ENCODE measurements at places on chromosomes 16 and 17.

GRCh38 chr17:27290916-27291598 lies 2.9 kb upstream of the WSB1 start:
- DNase-seq = no peak

- DNase-seq = no peak
These were observed 180.5 kb upstream of the ZNF469 start for GRCh38 chr16:88202207-88202745.

GRCh38 chr16:19396555-19397011 lies 21.1 kb upstream of the TMC5 start:
- DNase-seq = no peak

DNA sequence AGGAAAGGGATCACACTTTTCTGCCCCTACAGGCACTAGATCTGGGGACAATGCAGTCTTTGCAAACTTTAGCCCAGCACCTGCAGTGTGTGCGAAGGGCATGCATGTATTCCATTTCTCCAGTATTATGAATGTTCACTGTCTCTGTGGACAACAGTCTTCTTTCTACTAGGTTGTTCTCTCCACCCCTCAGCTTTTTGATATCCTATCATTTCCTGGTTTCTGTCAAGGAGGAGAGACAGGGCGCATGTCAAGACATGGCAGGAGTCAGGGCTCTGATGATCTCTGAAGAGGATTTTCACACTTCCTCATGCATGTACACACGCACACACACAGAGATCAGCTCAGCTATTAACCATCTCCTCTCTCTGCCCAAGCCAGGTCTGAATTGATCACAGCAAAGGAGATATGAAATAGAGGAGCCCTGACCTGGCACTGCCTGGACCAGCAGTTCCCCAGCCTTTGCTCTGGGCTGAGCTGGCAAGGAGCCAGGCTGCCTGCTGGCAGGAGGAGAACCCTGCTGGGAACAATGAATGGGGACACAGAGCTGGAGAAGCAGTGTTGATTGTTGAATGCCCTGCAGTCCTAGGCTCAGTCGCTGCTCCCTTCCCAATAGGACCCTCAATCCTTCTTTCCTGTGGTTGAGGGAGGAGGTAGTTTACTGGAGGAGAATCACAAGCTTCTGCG lies 2.6 kb downstream of the GPR179 start:
- no peak for DNase-seq

- DNase-seq = no peak
These were observed 18.4 kb upstream of the EXOC7 start for GRCh38 chr17:76121932-76122430.

GRCh38 chr17:6831661-6832263 lies at the start of gene TEKT1:
Gene TEKT1, minus strand, starts transcription at chr17:6831729. Its CDS starts 1,353 bp downstream, at chr17:6830376.
- peak; percentile 9 for DNase-seq

- DNase-seq = no peak
These were observed 15.7 kb upstream of the CBX8 start for GRCh38 chr17:79812353-79813258.

- no peak for DNase-seq
These were observed 351.2 kb downstream of the SEC14L1 start for GRCh38 chr17:77491921-77492445.

GRCh38 chr17:45326626-45327025 lies 9.8 kb upstream of the MAP3K14 start:
- no peak for DNase-seq

DNA sequence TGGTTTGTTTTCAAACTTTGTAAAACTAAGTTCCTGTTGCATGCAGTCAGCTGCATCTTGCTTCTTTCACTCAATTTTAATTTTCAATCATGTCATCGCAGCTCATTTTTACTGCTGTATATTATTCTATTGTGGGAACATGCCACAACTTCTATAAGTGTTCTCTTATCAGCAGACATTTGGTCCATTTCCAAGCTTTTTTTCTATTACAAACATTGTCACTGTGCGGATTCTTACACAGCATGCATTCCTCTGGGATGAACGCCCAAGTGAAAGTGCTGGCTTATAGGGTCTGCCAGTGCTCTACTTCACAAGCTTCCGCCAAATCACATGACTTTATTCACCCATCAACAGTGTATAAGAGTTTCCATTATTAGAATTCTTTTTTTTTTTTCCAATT lies 22.7 kb downstream of the GINS3 start:
- no peak for DNase-seq

GRCh38 chr16:26413780-26414179 lies 652.9 kb upstream of the C16orf82 start:
- DNase-seq = no peak

- no peak for DNase-seq
These were observed 77.8 kb downstream of the ZNF778 start for GRCh38 chr16:89295071-89295900.

DNA sequence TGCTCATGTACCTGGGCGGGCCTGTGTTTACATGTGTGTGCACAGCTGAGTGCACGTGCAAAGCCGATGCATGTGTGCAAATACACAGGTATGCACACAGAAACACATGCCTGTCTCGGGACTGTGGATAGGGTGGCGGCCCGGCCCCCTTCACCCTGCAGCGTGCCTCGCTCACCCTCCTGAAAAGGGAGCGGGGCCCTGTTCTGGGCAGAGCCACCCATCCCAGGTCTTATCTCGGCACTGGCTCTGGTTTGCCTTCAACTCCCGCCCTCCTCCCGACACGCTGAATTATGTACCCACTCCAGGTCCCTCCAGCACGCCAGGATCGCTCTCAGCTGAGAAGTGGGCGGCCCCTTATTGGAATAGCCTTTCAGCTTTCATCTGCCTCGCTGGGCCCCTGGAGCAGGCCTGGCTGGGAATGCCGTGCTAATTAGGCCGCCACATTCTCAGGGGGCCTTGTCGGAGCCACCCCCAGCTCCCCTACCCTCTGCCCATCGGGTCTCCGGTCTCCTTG lies 77.8 kb downstream of the RTN4RL1 start:
- DNase-seq = no peak

- DNase-seq = no peak
These were observed 149.9 kb downstream of the CDK5R1 start for GRCh38 chr17:32636598-32637218.

- DNase-seq = no peak
These were observed 18.5 kb upstream of the BCAS3 start for GRCh38 chr17:60659156-60659555.

DNA sequence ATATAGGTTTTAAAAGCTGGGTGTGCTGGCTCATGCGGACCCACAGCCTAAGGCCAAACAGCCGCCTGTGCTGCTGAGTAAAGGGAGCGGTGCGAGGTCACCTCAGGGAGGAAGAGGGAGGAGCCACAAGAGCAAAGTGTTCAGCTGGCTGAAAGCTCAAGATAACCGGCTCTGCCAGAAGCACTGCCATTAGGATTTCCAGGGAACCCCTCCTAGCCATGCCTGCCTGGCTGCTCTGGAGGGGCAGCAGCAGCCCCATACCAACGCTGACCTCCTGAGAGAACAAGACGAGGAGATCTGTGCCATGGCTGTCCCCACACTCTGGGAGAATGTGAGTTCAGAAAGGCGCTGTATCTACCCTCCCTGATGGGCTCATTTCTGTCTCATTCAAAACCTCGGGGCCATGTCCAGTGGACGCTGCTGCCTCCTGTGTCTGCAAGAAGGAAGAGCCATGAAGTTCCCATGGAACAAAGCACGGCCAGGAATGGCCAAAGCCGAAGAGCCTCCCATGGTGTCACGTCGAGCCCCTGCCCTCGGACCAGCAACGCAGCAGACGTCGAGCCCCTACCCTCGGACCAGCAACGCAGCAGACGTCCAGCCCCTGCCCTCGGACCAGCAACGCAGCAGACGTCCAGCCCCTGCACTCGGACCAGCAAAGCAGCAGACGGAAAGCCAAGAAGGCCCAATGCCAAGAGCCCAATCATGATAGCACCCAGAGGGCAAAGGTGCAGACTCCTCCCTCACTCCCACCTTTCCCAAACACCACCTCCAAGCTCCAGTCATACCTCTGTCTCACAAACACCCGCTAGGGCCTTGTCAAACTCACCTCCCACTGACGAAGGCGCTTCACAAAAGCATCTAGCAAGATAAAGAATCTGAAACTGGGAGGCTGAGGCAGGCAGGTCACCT lies 107.0 kb downstream of the ANKRD11 start:
- no peak for DNase-seq

GRCh38 chr17:42920106-42920900 lies 19.7 kb downstream of the G6PC1 start:
- DNase-seq = no peak

DNA sequence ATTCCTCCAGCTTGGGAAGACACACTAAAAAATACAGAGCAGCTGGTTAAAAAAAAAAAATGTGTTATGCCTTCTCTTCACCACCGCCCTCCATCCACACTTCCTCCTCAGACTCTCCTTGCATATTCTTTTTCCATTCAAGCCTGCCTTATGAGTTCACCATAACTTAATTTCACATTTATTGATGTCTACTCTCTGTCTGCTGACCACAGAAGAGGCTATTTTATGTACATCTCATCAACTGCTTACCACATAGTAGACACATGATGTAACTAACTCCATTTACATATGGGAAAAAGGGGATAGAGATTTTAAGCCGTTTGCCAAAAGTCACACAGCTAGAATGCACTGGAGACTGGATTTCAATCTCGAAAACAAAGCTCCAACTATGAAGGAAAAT lies 409.8 kb downstream of the CDH11 start:
- DNase-seq = no peak

DNA sequence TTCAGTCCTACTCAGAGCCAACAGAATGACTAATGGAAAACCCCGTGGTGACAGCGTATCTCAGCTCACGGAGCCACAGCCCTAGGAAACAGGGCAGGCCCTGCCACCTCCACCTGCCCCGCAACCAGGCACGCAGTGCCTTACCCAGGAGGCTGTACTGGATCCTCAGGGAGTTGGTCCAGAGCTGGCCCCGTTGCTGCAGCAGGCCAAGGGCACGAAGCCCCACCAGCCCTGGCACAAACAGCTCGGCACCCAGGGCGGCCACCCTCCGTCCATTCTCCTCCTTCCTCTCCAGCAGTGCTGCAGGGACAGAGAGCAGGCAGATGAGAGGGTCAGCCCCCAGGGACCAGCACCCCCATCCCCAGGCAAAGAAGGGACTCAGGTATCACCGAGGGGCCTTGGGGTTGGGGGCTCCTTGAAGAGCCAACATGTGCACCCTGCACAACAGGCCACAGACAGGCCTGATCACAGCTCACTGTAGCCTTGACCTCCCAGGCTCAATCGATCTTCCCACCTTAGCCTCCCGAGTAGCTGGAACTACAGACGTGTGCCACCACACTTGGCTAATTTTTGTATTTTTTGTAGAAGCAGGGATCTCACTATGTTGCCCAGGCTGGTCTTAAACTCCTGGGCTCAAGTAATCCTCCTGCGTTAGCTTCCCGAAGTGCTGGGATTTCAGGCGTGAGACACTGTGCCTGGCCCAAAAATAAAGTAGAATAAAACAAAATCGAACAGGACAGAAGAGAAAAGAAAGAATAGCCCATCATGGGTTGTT lies 115.7 kb downstream of the RMI2 start:
- no peak for DNase-seq

GRCh38 chr16:12539185-12539929 lies 264.3 kb downstream of the CPPED1 start:
- DNase-seq = no peak

DNA sequence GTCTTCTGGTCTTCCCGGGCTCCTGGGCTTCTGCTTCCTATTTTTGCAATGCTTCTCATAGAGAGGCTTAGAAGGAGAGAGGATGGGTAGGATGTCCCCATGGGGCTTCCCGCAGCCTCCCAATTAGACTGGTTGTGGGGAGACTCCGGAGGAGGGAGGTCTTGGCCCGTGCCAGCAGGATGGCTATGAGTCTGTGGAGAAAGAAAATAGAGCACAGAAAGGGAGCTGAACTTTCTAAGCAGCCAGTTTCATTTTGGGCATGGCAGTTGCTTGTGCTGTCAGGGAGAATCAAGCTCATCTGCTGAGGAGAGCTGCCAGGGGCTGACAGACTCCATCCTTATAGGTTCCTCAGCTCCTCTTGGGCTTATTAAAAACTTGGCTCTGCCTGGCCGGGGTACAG lies 204.0 kb downstream of the SHISA9 start:
- no peak for DNase-seq

GRCh38 chr17:67491009-67491680 lies 114.1 kb downstream of the PITPNC1 start:
- DNase-seq = peak; percentile 68

DNA sequence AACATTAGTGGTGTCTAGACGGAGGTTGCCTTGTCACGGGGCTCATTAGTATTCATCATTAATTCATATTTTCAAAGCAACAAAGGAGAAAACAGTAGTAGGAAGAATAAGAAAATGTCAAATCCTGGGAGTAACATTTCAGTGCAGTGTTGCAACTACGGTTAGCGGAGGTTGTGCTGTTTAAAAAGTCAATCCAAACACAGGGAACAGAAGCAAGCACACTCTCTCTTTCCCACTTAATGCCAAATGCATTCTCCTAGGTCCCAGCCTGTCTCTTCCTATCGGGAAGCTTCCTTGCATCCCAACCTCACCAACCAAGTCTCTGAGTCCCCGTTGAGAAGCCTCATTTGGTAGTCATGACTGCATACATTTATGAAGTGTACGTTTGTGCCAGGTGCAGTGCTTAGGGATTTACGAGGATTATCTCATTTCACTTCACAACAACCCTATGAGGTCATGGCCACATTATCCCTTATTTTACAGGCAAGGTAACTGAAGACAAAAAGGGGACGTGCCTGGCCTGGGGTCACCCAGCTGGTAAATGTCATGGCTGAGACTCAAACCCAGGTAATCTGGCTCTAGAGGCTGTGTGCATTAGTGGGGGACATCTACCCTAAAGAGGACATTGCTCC lies 283.6 kb upstream of the SALL1 start:
- DNase-seq = no peak

DNA sequence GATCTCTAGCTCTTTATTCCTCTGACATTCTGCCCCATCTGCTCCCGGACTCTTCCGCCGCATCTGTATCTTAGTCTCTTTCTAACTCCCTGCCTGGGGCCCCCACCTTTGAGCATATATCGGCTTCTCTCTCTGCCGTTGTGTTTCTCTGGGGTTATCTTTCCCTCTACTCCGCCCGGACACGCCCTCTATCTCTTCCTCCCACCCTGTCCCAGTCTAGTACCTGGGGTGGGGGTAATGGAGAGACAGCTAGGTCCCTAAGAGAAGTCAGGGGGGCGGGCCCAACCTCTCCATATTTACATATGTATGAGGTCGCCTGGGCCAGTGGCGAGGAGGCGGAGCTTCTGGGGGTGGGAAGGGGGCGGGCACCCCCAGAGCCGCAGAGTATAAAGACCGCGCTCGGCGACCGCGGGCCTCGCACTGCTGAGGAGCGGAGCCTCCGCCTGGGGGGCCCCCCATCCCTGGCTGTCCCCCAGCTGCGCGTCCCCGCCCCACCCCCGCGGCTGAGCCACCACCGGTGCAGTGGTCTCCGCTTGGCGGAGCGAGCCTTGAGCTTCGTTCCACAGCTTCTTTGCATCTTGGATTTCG lies at the start of gene ATP1B2:
TSS of gene ATP1B2 (plus strand) at position 418 of the 588 bp plus-strand sequence. CDS start 593 bp downstream, outside the sequence.
- no peak for DNase-seq

Measured in glomerular endothelial cell (primary cell).